ENCODE measurements at places on chromosomes 2 and 18.
A peak's percentile ranks its signal among the peaks of the same experiment; 100 is the strongest.

DNA sequence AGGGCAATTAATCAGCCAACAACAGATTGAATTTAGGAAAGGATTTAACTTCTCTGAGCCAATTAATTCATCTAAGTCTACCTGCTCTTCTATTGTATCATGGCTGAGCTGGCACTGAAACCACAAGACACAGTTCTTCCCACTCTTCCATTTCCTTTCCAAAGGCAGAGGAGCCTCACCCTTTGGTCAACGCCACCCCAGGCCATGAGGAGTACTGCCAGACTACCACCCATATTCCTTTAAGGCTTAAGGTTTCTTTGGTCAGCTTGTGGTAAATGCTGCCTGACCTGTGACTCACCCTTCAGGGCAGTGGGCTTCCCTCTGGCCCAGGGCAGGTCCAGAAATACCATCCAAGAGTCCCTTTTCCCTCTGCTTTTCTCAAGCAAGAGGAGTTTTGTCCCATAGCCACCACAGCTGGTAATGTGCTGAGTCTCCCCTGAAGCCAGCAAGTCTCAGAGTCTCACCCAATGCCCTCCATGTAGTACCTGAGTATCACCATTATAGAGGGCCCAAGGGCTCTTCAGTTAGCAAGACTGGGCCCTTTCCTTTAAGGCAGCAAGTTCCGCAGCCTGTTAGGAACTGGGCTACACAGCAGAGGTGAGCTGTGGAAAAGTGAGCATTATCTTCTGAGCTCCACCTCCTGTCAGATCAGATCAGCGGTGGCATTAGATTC is 900.5 kb upstream of the CRIM1 start:
- DNase-seq: no peak

GRCh38 chr18:10424585-10425307 is 29.7 kb upstream of the APCDD1 start:
- DNase-seq: no peak

- DNase-seq: no peak
Measured at GRCh38 chr2:20599001-20599600, 51.8 kb downstream of the HS1BP3 start.

DNA sequence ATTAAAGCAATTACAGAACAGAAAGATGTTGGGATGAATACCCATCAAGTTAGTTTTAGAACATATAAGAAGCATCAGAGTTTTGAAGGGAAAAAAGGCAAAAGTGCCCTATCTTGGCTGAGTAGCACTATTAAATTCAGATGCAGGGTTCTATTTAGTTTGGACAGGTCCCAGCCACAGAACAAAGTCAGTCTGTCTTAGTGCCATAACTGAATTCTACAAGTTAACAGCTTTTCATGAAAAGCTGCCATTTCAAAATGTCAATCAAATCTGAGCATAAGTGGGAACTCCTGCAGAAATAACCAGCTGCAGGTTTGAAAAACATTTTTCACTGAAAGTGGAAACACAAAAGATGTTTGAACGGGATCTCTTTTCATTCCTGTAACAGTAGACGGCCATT is 160.4 kb downstream of the SRBD1 start:
- no peak for DNase-seq

- DNase-seq: peak; percentile 50
Measured at GRCh38 chr2:159904127-159904958, 106.3 kb upstream of the CD302 start.

DNA sequence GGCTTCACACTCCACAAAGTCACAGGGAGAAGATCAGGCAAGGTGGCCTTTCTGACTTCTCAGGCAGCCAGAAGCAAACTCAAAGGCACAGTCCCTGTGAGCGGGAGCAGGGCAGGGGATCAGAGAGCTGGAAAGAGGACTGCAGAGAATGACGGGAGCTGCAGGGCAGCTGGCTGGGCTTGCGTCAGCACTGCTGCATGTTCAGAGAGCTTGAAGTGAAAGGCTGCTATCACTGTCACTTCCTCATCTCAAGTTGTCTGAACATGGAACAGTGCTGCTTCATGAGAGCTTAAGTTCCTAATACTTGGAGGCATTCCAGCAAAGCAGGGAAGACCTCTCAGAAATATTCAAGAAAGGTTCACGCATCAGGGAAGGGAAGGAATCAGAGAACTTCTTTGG is 20.4 kb downstream of the TGFBRAP1 start:
- no peak for DNase-seq

DNA sequence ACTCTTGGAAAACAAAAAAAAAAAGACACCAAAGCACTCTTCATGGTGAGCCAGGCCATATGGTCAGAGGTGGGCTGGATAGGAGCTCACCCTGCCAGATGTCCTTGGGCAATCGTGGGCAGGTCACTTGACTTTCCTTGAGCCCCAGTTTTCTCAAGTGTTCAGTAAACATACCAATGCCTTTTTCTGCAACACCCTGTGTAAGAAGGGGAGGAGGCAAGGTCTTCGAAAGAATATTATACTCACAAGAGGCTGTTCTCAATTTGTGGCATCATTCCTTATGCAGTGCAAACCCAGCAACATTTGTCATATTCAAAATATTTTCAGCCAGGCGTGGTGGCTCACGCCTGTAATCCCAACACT is 22.9 kb upstream of the TMEM87B start:
- DNase-seq: no peak

DNA sequence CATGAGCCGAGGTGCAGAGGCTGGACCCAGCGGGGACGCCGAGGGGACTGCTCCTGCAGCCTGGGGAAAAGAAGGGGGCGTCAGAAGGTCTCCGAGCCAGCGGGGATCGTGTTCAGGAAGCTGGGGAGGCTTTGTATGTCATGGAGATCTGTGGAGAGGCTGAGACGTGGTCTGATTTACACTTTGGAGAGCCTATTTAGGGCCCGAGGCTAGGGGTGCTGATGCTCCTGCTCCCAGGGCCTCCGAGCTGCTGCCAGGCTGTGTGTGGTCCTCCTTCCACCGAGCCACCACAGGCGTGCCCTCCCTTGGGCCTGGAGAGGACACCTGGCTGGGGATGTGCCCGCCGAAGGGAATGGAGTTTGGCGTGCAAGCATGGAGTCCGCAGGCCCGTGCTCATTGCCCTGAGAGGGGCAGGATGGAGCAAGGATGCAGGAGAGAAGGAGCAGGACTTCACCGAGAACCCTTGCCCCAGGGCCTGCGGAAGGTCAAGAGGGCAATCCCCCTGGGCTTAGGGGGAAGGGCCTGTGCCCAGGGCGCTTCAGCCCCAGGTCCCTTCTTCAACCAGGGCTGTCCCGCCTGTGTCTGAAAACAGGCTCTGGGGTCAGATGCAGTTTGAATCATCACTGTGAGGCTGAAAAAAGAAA is 252.5 kb downstream of the VAPA start:
- no peak for DNase-seq

- DNase-seq: no peak
Measured at GRCh38 chr18:8167673-8168072, 441.6 kb upstream of the RAB12 start.

DNA sequence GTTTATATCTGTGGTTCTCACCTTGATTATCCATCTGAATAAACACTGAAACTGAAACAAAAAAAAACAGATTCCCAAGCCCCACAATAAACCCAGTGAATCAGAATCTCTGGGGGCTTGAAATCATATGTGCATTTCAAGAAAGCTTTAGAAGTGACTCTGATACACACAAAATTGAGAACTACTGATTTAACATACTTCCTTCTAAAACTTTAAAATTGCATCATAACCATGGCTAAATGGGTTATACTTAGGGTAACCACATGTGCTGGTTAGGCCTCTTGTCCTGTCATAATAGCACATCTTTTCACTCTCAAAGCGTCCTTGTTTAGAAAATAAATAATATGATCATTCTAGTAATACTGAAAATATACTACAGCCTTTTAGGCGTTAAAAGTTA is 100.9 kb downstream of the ATAD2B start:
- no peak for DNase-seq

GRCh38 chr18:28801876-28802275 is 624.9 kb upstream of the CDH2 start:
- DNase-seq: no peak

GRCh38 chr2:174529916-174530315 is 43.1 kb upstream of the GPR155 start:
- no peak for DNase-seq

- DNase-seq: no peak
Measured at GRCh38 chr18:73715210-73715670, 432.4 kb downstream of the FBXO15 start.

DNA sequence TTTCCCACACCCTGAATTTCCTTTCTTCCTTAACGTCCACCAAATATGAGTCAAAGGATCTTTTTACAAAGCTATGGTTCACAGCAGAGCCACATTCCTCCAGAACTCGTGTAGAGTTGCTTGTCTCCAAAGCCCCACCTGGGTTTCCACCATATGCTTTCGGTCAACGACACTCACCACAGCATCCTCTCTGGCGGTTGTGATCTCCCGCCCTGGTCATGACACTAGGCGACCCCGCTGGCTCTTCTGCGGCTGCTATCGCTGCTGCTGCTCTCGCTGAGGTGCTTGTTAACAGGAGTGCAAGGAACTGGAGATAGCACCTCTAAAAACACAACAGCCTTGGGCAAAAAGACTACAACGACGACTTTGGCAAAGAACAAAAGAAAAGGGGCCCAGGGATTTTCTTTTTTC is 340 bp downstream of the SLC40A1 start:
- no peak for DNase-seq

- no peak for DNase-seq
Measured at GRCh38 chr2:69054431-69054830, 41.5 kb downstream of the ANTXR1 start.

GRCh38 chr2:175553910-175554309 is 372.4 kb upstream of the ATP5MC3 start:
- no peak for DNase-seq

- DNase-seq: no peak
Measured at GRCh38 chr2:121999264-121999663, 243.8 kb downstream of the TSN start.

DNA sequence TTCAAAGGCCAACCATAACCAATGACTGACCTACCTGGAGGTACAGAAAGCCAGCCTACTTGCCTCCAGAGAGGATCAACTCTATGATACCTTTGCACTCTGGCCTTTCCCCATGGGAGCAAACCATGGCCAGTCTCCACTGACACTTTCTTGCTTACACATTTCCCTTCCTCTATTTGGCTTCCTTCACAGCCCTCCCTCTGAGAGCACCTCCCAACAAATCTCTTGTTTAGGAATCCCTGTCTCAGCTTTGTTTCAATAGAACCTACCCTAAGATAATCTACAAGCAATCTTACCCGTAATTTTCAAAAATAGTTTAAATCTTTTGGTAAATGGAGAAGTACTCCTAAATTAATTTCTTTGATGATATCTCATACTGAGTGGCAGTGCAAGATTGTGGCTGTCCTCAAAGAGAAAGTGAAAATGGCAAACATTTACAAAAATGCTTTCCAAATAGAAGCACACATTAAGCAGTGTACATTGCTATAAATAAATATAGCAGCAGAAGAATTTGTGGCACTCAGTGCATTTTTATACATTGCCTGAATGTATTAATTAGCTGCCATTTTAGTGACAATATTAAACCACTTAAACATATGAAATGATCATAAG is 140.6 kb downstream of the CCDC148 start:
- DNase-seq: peak; percentile 41

GRCh38 chr2:216992056-216992675 is 132.3 kb upstream of the TNP1 start:
- DNase-seq: no peak

GRCh38 chr2:206230060-206230762 is 44.3 kb upstream of the ZDBF2 start:
- DNase-seq: no peak

GRCh38 chr18:26480897-26481795 is 67.2 kb downstream of the KCTD1 start:
- no peak for DNase-seq

DNA sequence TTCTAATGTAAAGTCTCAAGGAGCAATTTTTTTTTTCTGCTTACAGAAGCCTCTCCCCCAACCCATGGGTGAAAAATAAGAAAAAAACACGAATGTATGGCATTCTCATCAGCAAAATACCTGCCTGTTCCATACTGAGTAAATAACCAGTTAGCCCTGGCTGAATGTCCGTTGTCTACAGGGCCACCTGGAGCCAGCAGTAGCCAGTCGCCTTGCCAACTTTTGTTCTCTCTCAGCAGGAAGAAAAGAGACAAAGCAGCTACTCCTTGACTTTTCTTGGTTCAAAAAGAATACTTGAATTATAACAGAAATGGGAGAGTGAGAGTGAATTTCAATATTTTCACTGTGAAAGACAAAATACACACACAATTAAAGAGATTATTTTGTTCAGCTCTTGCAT is 532.9 kb upstream of the CRIM1 start:
- no peak for DNase-seq

DNA sequence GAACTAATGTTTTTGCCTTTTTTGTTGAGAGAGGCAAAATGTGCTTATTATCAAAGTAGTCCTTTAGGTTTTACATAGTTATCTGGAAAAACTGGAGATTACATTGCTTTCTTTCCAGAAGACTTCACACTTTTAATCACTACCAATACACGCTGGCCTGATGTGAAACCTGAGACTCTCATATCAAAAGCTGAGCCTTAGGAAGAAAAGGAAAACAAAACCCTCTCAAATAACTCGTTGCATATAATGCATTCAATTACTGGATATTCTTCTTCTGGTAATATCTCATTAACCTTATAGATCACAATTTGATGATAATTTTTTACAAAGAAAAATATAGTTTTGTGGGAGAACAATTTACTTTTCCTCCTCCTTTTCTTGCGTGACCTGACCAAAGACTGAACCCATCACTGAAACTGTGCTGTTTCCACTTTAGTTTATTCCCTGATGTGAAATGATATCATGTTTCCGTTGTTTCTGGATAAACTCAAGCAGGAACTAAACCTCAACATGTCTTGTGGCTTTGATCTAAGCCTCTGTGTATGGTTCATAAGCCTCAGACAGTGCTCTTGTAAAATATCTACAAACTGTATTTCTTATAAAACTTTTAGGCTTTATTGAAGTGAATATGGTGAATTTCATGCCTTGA is 332.4 kb downstream of the GULP1 start:
- DNase-seq: no peak

GRCh38 chr18:60311676-60312360 is 60.8 kb downstream of the MC4R start:
- no peak for DNase-seq

GRCh38 chr18:75592527-75592926 is 165.0 kb upstream of the SMIM21 start:
- no peak for DNase-seq

DNA sequence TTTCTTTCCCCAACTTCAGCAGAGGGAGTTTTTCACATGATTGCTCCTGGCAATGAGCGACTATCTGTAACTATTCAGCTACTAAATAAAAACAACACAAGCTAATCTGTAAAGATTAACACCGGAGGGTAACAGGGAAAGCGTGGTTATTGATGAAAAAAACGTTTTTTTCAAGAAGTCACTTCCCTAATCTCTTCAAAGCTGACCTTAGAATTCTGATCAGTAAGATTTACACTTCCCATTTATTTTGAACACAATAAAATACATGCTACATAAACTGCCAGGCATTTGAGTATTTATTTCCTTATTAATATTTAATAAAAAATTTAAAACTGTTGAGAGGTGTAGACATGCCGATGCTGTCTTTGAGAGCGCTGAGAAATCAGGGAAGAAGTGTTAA is 207.4 kb upstream of the HDAC4 start:
- no peak for DNase-seq
